ENCODE measurements at places on chromosomes 16 and 17. TPM values are rescaled to one million over a fixed set of nuclear protein-coding genes. Genes with fewer than 3 reads are reported as not detected.

C16orf92 gene
- not detected for polyA plus RNA-seq

EVPL gene
- polyA plus RNA-seq: 45.2 TPM

NPB gene
- 0.54 TPM for polyA plus RNA-seq

PLA2G10 gene
- polyA plus RNA-seq: 6.9 TPM

C16orf89 gene
- 2.8 TPM for polyA plus RNA-seq

TVP23A gene
- polyA plus RNA-seq: not detected

SNX11 gene
- polyA plus RNA-seq: 13.8 TPM

CSH2 gene
- not detected for polyA plus RNA-seq

CRYBA1 gene
- polyA plus RNA-seq: not detected

ZNF624 gene
- polyA plus RNA-seq: 0.54 TPM

ABCC11 gene
- polyA plus RNA-seq: 0.22 TPM

RGS11 gene
- polyA plus RNA-seq: 3.6 TPM

CSH1 gene
- polyA plus RNA-seq: not detected

SEBOX gene
- not detected for polyA plus RNA-seq

GNAO1 gene
- polyA plus RNA-seq: 0.81 TPM

PMP22 gene
- 68.9 TPM for polyA plus RNA-seq

CDIP1 gene
- polyA plus RNA-seq: 47.5 TPM
